Activated CD8-positive, alpha-beta T cell treated with anti-CD3 and anti-CD28 coated beads, Interleukin-2, amount 10 ng/mL, durations not matched to agents 7 days and 5 days (primary cell): ENCODE measurements at places on chromosomes 7 and 10.

DNA sequence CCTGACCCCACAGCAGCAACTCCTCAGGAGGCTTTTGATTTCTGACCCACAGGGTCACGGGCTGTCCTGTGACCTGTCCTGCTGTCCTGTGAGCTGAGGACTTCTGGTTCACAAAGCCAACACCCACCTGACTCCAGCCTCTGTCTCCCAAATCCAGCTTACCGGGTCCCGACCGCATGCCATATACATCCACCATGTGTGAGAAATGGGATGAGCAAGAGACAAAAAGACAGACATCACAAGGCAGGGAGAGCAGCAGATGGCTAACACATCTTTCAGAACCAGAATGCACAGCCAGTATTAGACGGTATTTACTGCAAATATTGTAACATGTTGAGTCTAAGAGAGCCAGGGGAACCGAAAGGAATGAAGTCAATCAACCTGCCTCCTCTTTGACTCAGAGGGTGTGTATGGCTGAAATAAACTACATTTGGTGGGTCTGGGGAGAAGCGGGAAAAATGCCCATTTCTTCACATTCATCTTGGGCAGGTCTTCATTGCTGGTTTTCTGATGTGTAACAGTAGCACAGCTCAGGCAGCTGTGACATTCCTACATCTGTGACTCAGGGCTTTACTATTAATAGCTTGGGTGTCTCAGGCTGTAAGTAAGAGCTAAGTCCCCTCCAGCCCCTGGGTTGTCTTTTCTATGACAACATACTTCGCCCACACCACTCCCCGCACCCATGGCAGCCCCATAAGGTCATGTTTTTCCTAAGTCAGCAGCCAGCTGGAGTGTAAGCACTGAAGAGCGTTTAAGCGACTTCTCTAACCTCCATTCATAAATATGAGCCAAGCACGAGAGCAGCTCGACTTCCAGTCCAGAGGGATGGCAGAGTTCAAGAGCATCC lies 25.0 kb downstream of the ABLIM1 start:
- H3K27ac ChIP-seq = no peak overlapping the region
- DNase-seq = no peak
- no peak overlapping the region for H3K4me3 ChIP-seq
- no peaks in the 10 kb centered on the region for H3K36me3 ChIP-seq

- H3K36me3 ChIP-seq = peaks cover 73% of the 10 kb centered on the region
- peak; percentile 44 for DNase-seq
- H3K4me1 ChIP-seq = peaks cover 16% of the 10 kb centered on the region
- H3K27me3 ChIP-seq = no peaks in the 10 kb centered on the region
- H3K27ac ChIP-seq = no peak overlapping the region
Measured at GRCh38 chr7:21507627-21508343, 35.1 kb upstream of the DNAH11 start.

GRCh38 chr7:30503274-30504212 lies 1.1 kb downstream of the GGCT start:
- H3K27me3 ChIP-seq = no peaks in the 10 kb centered on the region
- H3K27ac ChIP-seq = peak overlapping the region; percentile 86
- H3K36me3 ChIP-seq = peaks cover 31% of the 10 kb centered on the region
- peak overlapping the region; percentile 80 for H3K4me3 ChIP-seq
- peaks cover 49% of the 10 kb centered on the region for H3K4me1 ChIP-seq

DNA sequence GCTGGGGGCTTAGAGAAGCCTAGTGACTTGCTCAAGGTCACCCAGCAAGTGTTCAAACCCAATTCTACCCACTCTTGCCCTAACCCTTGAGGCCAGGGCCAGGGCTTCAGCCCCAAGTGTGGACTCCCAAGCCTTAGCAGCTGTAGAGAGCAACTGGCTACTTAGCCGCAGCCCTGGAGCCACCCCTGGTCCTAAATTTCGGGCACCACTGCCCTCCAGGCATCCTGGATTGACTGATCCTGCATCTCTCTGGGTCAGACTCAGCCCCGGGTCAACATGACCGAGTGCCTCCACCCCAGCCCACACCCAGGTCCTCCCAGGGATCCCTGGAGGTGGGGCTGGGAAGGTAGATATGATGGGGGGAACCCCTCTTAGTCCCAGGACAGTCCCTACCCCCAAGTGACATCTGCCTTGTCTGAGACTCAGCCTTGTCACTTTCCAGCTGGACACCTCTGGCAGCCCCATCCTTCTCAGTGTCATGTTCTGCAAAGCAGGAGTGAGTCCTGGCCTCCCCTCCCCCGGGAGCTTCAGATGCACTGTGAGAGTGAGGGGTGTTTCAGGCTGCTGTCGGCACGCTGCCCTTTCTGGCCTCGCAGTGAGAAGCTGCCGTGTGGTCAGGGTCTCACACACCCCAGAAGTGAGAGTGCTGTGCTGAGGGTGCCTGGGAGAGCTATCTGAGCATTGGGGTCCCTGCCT lies 89.8 kb downstream of the ZMIZ1 start:
- H3K4me3 ChIP-seq = no peak overlapping the region
- H3K27ac ChIP-seq = no peak overlapping the region
- no peaks in the 10 kb centered on the region for H3K4me1 ChIP-seq
- DNase-seq = no peak

DNA sequence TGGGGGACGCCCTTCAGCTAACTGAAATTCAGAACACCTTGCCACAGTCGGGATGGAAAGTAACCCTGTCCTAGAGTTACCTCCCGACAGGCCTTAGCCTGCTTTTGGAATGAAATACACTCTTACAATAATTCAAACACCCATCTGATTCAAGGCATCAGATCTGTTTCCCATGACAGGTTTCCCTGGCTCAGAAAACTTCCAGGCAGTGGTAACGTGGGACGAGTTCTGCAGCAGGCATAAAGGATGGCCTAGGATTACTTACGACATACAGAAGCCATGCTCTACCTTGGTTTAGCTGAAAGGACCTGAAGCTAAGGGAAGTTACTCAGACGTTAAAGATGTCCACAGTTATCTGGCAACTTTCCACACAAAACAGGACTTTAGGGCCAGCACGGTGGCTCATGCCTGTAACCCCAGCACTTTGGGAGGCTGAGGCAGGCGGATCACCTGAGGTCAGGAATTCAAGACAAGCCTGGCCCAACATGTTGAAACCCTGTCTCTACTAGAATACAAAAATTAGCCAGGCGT lies 5.0 kb downstream of the PAXIP1 start:
- no peak overlapping the region for H3K4me3 ChIP-seq
- peaks cover 8% of the 10 kb centered on the region for H3K4me1 ChIP-seq
- no peaks in the 10 kb centered on the region for H3K27me3 ChIP-seq

DNA sequence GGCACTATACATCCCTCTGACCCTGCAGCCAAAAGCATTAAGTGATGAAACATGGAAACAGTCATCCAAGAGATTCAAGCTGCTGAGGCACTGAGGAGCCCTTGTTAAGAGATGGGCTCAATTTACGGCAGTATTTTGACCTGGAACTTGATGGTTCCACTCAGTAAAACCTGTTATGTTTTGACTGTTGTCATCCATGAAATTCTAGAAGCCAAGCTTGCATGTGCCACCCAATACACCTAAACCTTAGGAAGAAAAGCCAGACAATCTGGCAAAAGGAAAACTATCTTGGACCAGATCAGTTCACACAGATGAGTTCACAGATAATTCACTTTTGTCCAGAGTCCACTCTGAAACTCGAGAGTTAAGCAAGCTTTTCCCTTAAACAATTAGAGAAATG lies 53.2 kb downstream of the ICA1 start:
- H3K27ac ChIP-seq = no peak overlapping the region
- no peaks in the 10 kb centered on the region for H3K36me3 ChIP-seq
- no peak overlapping the region for H3K4me3 ChIP-seq
- DNase-seq = no peak
- peaks cover 2% of the 10 kb centered on the region for H3K4me1 ChIP-seq
- peaks cover 43% of the 10 kb centered on the region for H3K27me3 ChIP-seq

- no peak overlapping the region for H3K27ac ChIP-seq
- no peak for DNase-seq
- no peaks in the 10 kb centered on the region for H3K27me3 ChIP-seq
- no peaks in the 10 kb centered on the region for H3K4me1 ChIP-seq
- H3K36me3 ChIP-seq = no peaks in the 10 kb centered on the region
- H3K4me3 ChIP-seq = no peak overlapping the region
Measured at GRCh38 chr7:71511361-71511807, 379.4 kb downstream of the GALNT17 start.

- no peaks in the 10 kb centered on the region for H3K27me3 ChIP-seq
- peak overlapping the region; percentile 53 for H3K4me3 ChIP-seq
- H3K4me1 ChIP-seq = peaks cover 75% of the 10 kb centered on the region
- peak; percentile 84 for DNase-seq
Measured at GRCh38 chr10:72335394-72336258, 19.1 kb downstream of the DNAJB12 start.
